Retinal pigment epithelial cell (primary cell): ENCODE measurements at places on chromosomes 6 and 20.
A peak's percentile ranks its signal among the peaks of the same experiment; 100 is the strongest.

GRCh38 chr6:16927205-16927604 lies 165.9 kb upstream of the ATXN1 start:
- no peak for DNase-seq

- DNase-seq = peak; percentile 41
Measured at GRCh38 chr6:20746024-20746423, 211.8 kb downstream of the CDKAL1 start.

- DNase-seq = no peak
Measured at GRCh38 chr6:87483929-87484328, 11.2 kb downstream of the SLC35A1 start.

DNA sequence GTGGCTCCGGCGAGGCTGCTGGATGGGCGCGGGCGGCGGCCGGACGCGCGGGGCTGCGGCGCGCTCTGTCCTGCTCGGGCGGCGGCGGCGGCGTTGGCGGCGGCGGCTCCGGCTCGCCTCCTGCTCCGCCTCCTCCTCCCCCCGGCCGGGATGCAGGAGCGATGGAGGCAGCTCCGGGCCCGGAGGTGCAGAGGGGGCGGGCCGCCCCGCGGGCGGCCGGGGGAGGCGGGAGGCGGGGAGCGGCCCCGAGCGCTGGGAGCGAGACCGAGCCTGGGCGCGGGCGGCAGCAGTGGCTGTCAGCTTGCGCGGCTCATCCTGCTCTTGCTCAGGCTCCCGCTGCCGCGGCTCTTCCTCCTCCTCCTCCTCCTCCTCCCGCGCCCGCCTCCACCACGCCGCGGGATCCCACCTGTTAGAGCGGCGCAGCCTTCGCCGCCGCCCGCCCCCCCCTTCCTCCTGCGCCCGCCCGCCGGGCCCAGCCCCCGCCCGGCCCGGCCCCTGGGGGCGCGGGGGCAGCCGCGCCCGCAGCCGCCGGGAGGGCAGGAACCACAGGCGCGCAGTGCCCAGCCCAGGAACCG lies at the start of gene NOL4L:
Gene NOL4L, minus strand, starts transcription at position 323 of the 575 bp plus-strand sequence. CDS start 443 bp downstream, outside the sequence.
- no peak for DNase-seq

DNA sequence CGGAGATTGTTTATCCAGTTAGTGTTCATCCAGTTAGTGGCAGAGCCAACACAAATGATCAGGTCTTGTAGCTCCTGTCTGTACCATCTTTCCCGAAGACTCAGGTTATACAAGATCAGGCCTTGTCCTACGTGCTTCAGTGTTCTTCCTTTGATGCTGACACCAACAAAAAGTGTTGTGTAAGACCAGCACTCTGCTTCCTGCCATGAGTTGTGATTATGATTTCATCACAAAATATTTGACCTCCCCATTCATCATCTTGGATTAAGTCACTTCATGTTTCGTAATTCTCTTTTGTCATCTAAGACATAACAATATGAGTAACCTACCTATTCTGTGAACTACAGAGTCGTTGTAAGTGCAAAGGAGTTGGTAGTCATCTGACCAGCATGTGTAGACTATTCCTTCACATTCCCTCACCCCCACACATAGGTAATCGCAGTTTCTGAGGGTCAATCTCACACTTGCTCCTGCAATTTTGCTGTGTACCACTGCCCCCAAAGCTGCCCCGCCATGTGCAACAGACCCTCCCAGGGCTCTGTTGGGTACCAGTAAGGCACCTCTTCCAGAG lies 135.6 kb upstream of the SLC22A23 start:
- DNase-seq = peak; percentile 66

- no peak for DNase-seq
Measured at GRCh38 chr6:168377484-168377855, 57.9 kb upstream of the DACT2 start.

GRCh38 chr20:3229798-3230197 lies 9.2 kb downstream of the SLC4A11 start:
- no peak for DNase-seq

GRCh38 chr6:167652701-167653095 lies 174.0 kb upstream of the AFDN start:
- no peak for DNase-seq
